ENCODE measurements at places on chromosomes 2 and 18.

DNA sequence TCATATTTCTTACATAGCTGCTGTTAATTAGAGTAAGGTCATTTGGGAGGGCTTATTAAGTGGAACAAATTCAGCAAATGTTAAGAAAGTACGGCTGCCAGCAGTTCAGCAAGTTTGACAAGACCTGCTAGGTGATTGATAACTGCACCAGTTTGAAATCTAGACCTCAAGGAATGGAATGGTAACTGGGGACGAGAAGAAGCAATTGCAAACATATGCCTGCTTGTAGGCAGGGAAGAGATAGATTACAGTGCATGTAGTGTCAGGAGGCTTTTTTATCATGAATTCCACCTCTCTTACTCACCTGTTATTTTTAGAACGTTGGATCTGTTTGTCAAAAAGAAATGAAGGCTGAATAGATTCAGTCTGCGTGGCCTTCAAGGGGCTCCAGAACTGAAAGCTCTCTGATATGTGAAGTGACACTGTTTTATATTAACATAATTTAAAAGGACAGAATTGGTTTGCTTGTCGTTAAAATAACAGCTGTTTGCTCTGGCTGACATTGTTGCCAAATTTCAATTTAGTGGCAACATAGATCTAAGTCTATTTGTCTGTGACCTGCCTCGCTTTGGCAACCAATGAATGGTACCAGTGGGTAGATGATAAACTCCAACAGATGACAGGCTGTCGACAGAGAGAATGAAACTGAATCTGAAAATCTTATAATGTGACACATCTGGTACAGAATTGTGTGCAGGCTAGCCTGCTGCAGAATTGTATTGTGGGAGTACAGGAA is 199.3 kb downstream of the ZNF407 start:
- no peak for DNase-seq

DNA sequence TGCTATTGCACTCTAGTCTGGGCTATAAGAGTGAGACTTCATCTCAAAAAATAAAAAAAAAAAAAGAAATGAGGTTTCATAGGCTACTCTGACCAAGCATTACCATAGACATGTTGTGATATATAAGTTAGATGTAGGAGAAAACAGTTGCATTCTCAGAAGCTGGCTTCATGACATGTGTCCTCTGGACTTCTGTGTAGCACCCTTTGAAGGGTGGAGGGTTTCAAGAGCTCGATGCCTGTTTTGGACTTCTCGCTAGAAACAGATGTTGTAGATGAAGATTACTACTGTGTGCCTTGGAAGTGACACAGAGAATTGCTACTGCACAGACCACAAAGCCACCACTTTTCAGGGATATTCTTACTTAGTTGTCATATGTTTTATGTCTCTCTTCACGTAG is 91.0 kb downstream of the TMEM247 start:
- no peak for DNase-seq

DNA sequence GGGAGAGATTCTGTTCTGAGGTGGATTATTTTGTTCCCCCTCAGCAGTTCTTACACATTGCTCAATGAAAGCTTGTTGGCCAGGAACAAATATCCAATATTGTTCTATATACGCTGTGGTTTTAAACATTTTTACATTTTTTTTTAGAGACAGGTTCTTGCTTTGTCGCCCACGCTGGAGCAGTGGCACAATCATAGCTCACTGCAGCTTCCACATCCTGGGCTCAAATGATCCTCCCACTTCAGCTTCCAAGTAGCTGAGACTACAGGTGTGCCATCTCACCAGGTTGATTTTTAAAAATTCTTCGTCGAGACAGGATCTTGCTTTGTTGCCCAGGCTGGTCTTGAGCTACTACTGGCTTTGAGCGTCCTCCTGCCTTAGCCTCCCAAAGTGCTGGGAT is 58.9 kb upstream of the KIF5C start:
- no peak for DNase-seq

GRCh38 chr18:74665346-74665745 is 67.7 kb downstream of the ZNF407 start:
- no peak for DNase-seq

GRCh38 chr2:187493180-187493579 is 45.1 kb upstream of the CALCRL start:
- no peak for DNase-seq

DNA sequence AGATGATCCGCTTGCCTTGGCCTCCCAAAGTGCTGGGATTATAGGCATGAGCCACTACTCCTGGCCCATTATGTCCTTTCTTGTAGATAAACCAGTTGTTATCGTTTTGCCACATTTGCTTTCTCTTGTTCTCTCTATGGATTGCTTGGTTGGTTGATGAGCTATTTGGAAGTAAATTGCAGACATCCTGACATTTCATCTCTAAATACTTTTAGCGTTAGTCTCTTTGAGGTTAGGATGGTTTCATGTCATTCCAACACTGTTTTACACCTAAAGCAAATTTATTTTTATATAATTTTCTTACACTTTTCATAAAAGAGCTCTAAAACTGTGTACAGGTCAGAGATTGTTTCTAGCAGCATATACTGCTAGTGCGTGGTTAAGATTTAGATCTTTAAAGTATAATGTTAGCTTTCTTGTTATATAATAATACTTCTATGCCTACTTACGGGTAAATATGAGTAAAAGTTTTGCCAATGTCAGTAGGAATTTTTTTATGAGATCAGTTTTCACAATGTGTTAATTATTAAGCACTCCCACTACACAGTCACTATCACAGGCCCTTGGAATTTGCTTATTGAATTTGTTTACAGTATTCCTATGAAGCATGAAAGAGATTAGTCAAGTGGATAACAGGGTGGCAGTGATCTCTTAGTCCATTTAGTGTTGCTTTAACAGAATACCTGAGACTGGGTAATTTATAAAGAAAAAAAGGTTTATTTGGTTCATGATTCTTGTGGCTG is 10.3 kb downstream of the POLI start:
- no peak for DNase-seq

DNA sequence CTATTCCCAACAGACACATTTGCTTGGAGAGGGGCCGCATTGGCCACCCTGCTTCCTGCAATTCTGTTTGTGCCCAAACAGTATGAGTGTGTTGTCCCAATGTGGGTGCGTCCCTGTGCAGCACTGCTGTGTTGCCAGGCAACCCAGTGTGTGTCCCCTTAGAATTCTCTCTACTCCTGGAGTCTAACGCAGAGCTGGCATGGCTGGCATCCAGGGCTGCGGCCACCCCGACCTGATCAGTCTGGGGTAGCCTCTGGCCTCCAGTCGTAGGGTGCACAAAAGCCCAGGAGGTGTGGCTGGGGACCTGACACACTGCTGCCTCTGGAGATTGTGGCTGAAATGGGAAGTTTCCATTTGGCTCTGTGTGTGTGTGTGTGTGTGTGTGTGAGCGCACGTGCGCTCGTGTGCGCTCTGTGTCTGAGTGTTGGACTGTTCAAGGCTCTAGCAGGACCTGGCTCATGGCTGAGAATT is 48.0 kb downstream of the TEX44 start:
- no peak for DNase-seq

GRCh38 chr18:46899274-46899948 is 17.9 kb downstream of the PIAS2 start:
- DNase-seq = no peak

DNA sequence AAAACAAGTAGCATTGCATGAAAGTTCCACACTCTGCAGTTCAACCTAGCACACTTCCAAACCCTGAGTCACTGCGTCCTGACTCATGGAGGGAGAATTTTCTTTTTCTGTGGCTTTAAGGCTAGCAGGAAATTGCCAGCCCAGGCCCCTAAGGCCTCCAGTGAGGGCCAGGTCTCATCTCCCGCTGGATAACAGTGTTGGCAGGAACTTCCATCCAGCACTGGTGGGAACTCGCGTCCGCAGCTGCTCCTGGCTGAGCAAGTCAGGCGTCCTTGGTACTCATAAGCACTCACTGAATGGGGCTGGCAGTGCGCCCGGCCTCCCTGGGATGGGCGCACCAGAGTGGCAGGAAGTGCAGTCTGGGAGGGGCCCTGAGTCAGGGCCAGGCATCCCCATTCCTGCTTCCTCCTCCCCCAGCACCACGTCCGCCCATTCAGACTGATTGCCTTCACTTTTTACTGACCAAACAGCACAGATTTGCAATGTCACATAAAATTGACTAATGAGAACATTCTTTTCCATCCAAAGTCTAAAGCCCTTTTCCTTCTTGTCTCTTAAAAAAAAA is 14.3 kb downstream of the MALL start:
- no peak for DNase-seq

- no peak for DNase-seq
Measured at GRCh38 chr2:7132753-7133152, 215.5 kb downstream of the RNF144A start.

DNA sequence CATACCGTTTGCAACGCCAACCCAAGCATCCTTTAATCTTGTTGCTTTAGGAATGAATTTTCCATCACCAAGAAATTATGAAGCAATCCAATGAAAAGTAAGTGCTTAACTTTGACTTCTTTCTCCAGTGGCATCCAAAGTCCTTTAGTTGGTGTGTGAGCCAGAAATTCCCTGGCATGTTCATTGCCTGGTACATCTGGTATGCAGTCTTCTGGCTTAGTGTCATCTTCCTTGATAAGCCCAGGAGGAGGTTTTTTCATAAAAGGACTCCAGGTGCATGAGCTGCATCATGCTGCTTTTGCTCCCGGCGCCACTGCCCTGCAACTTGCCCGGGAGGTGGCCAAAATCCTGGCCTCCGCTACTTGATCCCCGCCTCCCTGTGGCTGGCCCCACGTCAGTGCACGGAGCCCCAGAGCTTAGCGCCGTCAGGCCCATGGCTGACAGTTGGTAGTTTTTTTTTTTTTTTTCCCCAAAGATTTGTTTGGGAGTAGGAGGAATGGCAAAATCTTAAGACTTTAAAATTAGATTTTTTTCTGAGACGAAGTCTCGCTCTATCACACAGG is 58.7 kb downstream of the PUM2 start:
- no peak for DNase-seq

- DNase-seq = no peak
Measured at GRCh38 chr18:23141104-23141999, 6.1 kb downstream of the CABLES1 start.

DNA sequence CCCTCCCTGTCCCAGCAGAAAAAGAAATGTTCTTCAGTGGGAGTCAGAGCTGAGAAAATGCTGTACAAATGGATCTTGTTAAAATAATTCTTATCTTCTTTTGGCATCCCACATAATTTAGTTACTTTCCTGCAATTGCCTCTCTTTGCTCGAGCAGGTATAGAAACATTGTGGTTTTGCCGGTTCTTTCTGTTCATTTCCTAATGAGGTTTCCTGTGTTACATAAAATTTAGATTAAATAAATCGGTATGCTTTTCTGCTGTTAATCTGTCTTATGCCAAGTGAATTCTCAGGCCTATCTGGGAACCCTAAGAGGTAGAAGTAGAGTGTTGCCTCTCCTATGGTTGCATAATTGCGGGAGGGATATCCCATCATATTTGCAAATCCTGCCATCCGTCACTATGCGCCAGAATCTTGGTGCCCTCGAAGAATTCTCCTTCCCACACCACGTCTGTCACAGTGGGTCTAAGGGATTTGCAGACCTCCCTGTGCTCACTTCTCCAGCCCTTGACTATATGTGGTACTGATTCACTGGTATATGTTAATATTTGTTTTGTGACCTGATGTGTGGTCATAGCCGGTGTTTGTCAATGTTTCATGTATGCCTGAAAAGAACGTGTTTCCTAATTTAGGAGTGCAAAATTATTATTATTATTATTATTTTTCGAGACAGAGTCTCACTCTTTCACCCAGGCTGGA is 12.2 kb upstream of the HDAC4 start:
- no peak for DNase-seq

DNA sequence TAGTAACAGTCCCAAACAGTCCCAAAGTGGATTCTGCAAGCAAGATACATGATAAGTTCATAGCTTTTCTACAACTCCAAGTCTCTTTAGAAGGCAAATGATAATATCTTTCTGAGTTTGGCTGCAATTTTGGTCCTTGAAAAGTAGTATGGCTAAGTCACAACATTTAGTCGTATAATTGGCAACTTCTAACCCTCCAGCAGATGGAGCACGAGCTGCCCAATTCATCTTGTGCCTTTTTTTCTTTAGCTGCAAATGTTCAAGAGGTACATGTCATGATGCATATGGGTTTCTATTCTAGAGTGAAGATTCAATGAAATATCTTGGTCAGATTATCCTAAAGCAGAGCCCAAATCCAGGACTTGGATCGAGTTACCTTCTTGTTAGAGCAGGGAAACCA is 127.0 kb upstream of the KLHL14 start:
- no peak for DNase-seq

- no peak for DNase-seq
Measured at GRCh38 chr2:219748671-219749570, 121.5 kb downstream of the SLC4A3 start.

DNA sequence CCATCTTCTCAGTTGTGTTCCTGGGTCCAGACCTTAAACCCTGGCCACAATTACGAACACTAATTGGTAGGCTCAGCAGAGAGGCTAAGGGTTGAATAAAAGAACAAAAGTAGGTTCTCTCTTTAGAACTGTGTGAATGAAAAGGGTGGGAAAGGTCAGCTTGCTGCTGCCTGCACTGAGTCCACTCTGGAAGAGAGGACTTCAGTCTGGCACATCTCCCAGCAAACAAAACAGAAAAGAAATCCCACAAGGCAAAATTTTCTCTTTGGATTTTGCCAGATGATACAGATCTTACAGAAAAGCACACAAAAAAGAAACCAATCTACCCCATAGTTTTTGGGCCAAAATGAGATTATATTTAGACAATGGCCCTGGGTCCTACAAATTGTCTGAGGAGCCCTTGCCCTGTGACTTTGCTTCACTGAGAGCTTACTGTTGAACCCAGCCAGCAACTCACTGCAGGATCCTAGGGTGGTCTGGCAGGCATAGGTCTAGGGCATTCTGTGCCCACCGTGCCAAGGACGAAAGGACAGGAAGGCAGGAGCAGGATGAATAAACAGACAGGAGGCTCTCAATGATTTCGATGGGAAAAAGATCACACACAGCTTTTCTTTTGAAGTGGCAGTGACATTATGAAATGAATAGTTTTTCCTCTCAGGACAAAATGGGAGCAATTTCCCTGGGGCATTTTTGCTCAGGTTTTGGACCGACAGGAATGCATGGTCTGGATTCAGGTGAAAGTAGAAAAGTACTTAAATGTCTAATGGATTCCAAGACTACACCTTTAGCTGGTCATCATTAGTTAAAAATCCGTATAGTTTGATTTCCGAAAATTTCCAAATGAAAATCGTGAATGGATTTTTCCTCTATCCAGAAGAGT is 68.4 kb upstream of the STAM2 start:
- DNase-seq = no peak

DNA sequence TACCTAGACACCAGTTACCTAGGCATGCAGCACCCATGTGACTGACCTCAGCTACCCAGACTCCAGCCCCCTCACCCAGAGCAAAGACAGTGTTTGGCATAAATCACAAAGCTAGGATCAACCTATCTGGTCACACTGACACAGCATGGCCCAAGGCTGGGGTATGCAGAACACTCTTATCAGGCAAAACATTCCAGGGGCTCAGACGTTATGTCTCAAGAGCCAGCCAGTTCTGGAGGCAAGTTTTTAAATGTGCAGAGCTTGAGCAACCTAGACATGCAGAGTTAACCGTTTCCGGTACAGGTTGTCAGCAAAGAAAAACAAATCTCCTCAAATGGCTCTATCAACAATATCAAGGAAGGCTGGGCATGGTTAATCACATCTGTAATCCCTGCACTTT is 92.8 kb downstream of the AP1S3 start:
- DNase-seq = no peak

Data from activated CD8-positive, alpha-beta memory T cell treated with anti-CD3 and anti-CD28 coated beads for 4 hours (primary cell).